Stimulated activated CD8-positive, alpha-beta memory T cell treated with anti-CD3 and anti-CD28 coated beads, Interleukin-7, amount 100 ng/mL, for 1 hour (primary cell): ENCODE measurements at places on chromosomes 4 and X.

DNA sequence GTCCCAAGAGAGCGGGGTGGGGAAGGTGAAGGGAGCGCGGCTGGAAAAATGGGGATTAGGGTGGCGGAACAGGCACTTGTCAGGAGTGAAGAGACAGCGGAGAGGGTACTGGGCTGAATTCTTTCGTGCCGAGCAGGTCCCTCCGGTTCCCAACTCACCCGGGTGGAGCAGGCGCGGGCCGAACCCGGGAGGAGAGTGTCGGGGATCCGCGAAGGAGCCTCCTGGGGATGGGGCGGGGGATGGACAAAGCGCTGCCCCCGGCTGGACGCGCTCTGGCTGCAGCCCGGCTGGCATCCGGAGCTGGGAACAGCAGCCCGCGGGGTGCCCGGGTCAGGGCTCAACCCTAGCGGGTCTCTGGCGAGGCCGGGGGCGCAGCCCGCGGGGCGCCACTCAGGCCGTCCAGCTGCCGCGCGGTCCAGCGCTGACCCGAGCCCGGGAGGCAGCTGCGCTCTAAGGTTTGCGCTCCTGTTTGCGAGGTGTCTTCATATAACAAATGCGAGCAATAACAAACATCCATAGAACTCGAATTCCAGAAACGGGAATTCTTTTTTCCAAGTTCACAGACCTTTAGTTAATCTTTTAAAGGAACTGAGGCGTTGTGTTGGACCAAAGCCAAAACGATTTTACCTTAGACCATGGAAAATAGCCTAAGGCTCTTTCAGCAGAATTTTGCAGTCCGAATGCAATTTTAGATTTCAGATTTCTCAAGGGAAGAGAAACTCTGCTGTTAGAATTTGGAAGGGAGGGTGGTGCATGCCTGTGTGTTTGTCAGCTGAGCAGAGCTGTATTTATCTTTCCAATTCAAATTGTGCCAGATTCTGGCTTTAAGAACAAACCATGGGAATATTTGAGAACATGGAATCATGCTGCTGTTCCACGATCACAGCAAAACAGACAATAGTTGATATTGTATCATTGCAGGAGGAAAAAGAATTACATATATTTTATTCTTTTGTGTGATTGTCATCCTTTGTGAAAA, 744 bp downstream of the NPY5R start:
- DNase-seq, result no peak

- DNase-seq, result no peak
Measured at GRCh38 chrX:2489446-2490445, 11.0 kb downstream of the DHRSX start.

GRCh38 chr4:20253283-20253734, 1.6 kb downstream of the SLIT2 start:
- DNase-seq, result no peak

- no peak for DNase-seq
Measured at GRCh38 chrX:30620125-30620524, 33.1 kb upstream of the GK start.

DNA sequence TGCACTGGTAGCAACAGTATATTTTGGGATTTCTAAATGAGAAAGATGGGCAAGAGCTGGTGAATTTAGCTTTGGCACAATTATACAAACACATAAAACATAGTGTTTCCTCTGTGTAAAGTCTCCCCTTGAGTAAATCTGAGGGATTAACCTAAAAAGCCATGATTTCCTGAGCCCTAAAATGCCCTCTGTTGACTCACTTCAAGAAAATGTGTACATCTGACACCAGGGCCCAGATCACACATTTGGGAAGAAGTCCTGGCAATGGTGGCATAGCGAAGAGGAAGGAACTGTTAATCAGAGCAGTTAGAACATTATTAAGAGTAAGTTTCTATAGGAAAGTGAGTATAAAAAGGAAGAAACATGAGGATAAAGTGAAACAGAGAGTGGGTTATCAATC, 338.5 kb downstream of the SPOCK3 start:
- DNase-seq, result no peak

- DNase-seq, result no peak
Measured at GRCh38 chrX:7412840-7413239, 264.9 kb upstream of the PUDP start.

GRCh38 chrX:72142094-72142793, 10.5 kb upstream of the RTL5 start:
- no peak for DNase-seq

DNA sequence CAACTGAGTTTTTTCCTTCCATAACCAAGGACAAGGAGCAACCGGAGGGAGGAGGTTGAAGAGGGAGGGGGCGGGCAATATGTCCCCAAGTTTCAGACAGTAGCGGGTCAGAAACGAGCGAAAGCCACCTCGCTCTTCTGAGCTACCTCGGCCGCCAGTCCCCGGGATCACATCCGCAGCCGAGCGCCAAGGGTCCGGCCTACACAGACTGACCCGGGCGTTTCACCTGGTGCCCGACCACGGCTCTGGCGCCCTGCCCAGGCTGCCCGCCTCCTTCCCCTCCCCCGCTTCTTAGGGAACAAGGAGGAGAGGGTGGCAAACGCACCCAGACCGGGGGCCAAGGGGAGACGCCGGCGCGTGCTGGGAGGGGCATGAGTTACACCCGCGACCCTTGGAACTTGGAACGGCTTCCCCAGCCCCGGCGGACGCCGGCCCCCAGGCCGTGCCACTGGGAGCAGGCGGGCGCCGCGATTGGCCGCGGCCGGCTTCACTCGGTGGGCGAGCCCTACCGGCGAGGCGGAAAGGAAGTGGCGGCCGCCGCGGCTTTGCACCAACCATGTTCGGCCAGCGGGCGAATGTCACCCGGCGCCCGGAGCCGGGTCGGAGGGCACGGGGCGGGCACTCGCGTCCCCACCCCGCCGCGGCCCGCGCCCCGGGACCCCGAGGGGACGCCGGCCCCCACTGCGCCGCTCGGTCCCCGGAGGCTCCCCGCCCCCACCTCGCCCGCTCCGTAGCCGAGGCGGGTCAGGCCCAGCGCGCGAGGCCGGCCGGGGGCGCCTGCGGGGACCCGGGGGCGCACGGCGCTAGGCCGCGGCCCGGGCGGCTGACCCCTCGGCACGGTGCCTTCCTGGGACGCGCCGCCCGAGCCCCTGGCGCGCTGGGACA, 1.5 kb downstream of the IRF2 start:
- peak; percentile 17 for DNase-seq

- DNase-seq, result no peak
Measured at GRCh38 chr4:110268352-110268751, 69.9 kb upstream of the ELOVL6 start.

- no peak for DNase-seq
Measured at GRCh38 chr4:162061214-162061613, 102.6 kb downstream of the FSTL5 start.

DNA sequence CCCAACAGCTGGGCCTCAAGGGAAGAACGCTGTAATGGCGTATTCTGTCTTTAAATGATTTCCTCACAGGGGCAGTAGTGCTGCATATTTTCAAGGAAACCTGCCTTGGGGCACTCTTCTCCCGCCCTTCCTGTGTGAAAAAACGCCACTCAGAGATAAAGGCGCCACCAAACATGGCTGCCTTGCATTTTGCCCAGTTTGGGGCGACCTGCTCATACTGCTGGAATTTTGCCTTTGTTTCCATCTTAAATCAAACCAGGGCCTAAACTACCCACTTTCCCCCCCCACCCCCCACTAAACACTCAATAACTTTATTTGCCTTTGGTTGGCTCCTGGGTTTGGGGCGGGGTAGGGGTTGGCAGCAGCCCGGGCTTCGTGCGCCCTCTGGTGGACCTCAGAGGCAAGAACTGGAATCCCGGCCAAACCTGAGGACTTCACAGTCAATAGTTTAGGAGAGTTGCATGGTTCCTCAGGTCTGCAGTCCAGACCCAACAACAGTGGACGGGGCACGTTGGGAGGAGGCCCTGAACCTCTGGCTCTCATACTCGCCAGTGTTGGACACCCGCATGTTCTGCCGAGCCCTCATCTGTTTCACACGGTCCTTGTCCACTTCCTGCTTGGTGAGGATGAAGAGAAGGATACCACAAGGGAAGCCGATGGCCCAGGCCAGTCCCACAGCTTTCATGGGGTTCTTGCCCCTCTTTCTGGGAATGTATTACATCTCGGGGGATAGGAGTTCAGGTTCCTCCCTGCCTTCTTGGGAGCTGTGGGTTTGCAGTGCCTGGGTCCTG, 220.1 kb upstream of the STK26 start:
- DNase-seq, result no peak

- no peak for DNase-seq
Measured at GRCh38 chr4:24889991-24890390, 22.9 kb downstream of the CCDC149 start.

DNA sequence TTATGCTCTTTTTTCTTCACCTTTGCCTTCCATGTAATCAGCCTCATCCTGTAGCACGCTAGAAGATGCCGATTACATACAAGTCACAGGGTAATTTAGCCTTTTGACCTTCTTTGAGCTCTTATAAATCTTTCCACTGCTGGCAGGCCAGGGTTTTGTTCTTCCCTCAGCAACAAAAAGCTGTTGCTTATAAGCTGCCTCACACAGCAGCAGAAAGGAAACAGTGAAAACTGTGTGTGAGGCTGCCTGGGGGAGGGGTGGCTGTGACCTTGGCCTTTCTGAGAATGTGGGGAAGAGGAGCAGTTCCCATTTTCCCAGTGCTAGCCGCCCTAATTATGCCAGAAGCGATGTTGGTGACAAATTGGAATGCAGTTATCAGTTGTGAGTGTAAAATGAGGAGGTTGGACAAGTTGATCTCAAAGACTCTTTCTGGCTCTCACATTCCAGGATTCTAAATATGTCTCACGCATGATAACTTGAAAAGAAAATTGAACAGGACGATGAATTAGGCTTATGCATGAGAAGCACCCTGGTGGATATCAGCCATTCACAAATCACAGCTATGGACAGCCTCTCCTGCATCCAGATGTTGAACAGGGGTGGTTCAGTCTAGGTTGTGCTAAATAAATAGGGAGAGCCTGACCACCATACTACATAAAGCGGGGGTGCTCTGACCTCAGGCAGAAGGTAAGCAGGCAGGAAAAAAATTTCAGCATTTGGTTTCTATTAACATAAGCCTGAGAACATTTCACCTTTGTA, 25.7 kb downstream of the SLITRK2 start:
- DNase-seq, result no peak

- no peak for DNase-seq
Measured at GRCh38 chrX:107429090-107429489, 20.4 kb upstream of the FRMPD3 start.

- peak; percentile 13 for DNase-seq
Measured at GRCh38 chrX:153766098-153766817, 2.2 kb downstream of the PLXNB3 start.

DNA sequence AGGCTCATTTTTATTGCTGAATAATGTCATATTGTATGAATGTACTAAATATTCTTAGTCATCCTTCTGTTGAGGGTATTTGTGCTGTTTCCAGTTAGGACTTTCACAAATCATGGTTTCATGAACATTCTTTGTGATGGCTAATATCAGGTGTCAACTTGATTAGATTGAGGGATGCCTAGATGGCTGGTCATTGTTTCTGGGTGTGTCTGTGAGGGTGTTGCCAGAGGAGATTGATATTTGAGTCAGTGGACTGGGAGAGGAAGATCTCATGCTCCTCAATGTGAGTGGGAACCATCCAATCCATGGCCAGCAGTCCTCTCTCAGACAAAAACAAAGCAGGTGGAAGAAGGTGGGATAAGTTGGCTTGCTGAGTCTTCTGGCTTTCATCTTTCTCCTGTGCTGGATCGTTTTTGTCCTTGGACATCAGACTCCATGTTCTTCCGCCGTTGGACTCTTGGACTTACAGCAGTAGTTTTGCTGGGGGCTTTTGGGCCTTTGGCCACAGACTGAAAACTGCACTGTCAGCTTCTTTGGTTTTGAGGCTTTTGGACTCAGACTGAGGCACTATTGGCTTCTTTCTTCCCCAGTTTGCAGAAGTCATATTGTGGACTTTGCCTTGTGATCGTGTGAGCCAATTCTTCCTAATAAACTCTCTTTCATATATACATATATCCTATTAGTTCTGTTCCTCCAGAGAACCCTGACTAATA, 11.9 kb upstream of the HS3ST1 start:
- DNase-seq, result no peak

DNA sequence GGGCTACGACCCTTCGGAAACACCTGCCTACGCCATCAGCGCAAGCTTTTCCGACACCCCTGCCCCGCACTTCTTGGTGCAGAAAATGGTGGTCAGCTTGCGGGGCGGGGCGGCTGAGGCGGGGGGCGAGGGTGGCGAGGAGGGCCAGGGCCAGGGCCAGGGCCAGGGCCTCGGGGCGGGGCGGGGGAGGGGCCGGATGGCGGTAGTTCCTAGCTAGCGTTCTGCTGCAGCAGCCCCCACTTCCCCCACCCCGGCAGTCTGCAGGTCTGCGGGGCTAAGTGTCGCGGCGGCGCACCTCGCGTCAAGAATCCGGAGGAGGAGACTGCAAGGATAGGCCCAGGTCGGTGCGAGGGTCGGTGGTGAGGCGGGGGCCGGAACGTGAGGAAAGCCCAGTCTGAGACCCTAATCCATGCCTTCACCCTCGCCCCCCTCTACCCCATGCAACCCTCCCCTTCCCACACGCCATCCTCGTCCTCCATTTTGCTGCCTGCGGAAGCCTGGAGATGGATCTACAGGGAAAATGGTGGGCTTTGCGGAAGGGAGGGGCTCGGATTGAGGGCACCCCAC, 600 bp downstream of the BEX4 start:
- DNase-seq, result peak; percentile 3

DNA sequence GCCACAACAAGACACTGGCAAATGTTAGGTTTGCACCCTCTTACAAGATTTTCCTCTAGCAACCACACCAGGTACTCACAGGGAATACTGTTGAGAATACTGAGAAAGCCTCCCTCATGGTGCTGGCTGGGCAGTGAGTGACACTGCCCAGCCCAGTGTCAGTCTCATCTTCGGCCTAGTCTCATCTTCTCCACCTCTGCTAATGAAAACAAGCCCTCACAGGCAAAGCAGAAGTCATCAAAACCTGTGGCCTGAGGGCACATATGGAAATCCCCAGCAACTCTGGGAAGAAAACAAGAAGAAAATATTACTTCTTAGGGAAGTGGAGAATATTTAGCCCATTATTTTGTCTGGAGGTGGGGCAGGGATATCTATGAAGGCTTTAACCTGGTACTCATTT, 7.9 kb upstream of the ADAM29 start:
- no peak for DNase-seq

DNA sequence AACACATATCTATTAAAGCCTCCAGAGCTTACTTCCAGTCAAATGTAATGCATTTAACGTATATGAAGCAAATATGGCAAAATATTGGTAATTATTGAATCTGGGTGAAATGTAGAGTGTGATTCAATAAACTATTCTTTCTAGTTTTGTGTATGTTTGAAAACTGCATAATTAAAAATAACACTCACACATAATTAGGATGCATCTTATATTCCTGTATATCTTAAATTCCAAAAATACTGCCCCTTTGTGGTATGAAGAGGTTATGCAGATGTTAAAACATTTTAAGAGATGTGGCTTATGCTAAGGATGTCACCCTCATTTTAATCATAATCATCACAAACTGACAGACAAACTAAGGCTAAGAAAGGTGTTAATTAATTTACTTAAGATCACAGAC, 182.9 kb downstream of the COX18 start:
- DNase-seq, result no peak

- no peak for DNase-seq
Measured at GRCh38 chr4:911871-912490, 20.1 kb downstream of the GAK start.
